GM12864 (cell line): ENCODE measurements at places on chromosomes 7 and 10.

DNA sequence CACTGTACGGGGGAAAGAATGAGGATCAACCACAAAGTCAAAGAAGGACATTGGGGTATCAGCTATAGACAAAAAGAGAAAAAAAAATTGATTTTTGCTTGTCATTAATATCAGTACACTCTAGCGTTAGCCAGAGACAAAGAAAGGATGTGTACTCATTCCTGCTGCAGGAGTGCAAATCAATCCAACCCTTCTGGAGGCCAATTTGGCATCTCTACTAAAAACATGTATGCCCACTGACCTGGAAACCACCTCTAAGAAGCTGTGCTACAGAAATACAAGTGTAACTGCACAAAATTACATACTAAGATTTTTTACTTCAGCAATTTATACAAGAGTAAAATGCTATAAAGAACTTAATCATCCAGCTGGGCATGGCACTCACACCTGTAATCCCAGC lies 13.6 kb downstream of the NSMCE4A start:
- DNase-seq: no peak

GRCh38 chr10:57535306-57535705 lies 732.4 kb downstream of the IPMK start:
- DNase-seq: no peak

DNA sequence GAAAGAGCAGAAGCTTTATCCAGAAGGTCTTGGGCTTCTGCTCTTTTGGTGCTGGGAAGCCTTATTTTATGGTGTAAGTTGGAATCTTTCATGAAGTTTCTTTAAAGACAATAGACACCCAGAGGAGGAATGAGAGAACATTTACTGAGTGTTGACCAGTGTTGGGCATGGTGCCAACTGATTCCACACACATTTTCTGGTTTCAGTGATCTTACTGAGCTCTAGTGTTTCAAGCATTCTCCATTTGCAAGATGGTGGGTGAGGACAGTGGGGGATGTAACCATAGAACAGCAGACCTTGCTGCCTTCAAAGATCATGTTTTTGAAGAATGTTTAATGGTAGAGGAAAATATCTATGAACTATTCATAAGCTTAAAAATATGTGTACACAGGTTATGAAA lies 114.6 kb downstream of the LRMDA start:
- no peak for DNase-seq

DNA sequence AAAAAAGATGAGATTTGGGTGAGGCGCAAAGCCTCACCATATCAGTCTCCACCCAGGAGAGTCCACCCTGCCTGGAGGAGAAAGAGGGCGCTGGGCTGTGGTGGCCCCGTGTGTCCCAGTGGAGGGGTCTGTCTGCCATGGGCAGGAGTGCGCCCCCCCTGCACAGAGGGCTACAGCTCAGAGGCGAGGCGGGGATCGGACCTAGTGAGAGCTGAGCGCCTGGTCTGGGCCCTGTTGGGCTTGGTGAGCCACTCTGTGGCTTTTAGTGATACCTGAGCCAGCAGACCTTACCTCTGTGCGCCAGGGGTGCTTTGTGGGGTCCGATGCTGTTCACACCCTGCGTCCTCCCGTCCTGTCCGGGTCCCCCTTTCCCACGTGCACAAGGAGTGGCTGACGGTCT lies 25.9 kb upstream of the GNA12 start:
- no peak for DNase-seq

DNA sequence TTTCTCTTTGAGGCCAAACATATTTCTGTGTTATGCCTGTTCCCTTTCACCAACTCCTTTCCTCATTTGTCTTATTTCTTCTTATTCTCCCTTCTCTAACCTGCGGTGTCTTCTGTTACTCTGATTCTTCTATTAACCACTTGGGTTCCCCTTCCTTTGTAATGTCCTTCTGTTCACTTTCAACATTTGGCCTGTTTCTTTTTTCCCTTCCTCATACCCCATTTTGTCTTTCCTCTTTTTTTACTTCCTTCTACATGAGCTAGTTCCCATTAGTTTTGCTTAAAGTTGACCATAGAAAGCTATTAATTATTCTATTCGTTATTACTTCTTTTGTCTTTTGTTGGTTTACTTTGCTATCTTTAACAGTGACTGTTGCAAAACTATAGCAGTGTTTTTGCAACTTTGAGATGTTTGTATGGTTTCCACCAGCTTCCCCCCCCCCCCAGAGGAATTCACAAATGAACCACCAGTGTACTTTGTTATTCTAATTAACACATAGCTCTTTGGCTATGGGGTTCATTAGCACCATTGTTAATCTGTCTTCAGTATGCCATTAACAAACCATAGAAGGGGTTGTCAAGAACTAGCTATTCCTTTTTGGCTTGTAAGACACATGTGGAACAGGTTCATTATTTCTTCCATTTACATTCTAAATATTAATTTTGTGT lies 2.9 kb downstream of the LRGUK start:
- DNase-seq: no peak
